ENCODE measurements at places on chromosomes 3 and 15.

- DNase-seq, result no peak
Measured at GRCh38 chr3:114307222-114307830, 13.5 kb downstream of the TIGIT start.

DNA sequence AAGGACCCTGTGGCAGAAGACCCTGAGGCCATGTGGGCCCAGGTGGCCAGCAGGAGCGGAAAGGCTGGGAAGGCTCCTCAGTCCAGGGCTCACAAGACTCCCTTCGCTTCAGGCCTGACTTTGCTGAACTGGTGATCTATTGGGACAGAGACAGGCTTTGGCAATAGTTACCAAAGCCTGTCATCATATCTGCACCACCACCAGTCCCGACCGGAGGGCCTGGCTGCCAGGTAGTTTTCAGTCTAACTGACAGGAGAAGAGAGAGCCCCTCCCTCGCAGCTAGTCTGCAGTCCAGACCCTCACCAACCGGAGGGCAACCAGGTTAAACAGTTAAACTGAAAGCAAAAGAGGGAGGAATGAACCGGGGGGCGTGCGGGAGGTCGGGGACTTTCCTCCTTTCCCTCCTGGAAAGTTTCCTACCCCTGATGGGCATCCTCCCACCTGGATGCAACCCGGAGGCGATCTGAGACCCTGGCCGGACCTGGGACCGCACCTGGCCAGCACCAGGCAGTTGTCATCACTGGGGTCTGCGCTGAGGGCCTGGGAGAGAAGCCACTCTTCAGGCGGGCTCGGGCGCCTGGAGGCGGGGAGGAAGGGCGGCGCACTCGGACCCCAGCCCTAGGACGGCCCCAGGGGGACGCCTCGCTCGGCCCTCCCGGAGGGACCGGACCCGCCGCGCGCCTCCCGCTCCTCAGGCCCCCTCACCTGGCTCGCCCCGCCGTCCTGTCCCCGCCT, 435 bp downstream of the RAB27A start:
- no peak for DNase-seq

- DNase-seq, result no peak
Measured at GRCh38 chr3:124316034-124316287, 324.0 kb upstream of the ROPN1 start.

- no peak for DNase-seq
Measured at GRCh38 chr15:34054081-34054707, 15.2 kb upstream of the AVEN start.

DNA sequence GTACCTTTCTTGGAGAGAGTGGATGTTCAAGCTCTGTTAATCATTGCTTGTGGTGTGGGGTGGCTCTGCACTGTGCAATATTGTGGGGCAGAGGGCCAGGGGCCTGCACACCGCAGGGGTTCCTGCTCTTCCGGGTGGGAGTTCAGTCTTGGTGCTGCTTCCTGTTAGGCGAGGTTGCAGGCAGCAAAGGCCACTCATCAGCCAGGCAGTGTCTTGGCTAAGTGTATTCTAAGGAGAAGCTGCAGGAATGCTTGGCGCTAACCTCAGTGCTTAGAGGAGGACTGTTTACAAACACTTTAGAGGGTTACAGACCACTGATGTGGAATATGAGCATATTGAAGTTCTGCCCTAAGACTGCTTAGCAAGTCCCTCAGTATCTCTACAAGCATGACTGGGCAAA, 81.7 kb downstream of the CEP63 start:
- DNase-seq, result no peak

DNA sequence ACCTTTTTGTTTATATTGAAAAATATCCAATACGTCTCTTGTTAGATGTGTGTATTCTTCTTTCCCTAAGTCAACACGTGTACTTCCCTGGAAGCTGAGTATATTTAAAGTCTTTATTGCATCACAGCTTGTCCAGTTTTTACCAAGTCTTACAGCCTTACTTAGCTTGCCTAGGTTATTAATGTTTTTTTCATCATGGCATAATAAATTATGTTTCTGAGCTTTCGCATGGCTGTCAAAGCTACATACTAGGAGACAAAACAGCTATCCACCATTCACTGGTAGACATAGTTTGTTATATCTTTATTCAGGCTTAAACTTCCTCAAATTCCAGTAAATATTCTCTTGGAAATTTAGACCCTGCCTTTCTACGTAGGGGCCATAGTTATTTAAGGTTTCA, 224.2 kb downstream of the BCHE start:
- no peak for DNase-seq

- no peak for DNase-seq
Measured at GRCh38 chr3:3157484-3157883, 22.0 kb downstream of the CRBN start.
